ENCODE measurements at places on chromosomes 16 and 17. TPM values are rescaled to one million over a fixed set of nuclear protein-coding genes. Genes with fewer than 3 reads are reported as not detected.

Gene TOM1L1
- polyA plus RNA-seq: 27.9 TPM

Gene ARMC7
- 12.6 TPM for polyA plus RNA-seq

Gene CEP112
- polyA plus RNA-seq: 107 TPM

GRCh38 chr16:12186774-12187335, 210.3 kb downstream of the SNX29 start:
- no peaks in the 10 kb centered on the region for H3K4me1 ChIP-seq
- no peak for DNase-seq
- H3K4me3 ChIP-seq: no peak overlapping the region
- no peak overlapping the region for H3K27ac ChIP-seq

GRCh38 chr17:13546851-13547250, 54.9 kb downstream of the HS3ST3A1 start:
- H3K27me3 ChIP-seq: no peaks in the 10 kb centered on the region
- H3K27ac ChIP-seq: no peak overlapping the region
- peaks cover 3% of the 10 kb centered on the region for H3K4me1 ChIP-seq

GRCh38 chr17:74446551-74447500, 14.9 kb downstream of the GPRC5C start:
- peak overlapping the region; percentile 86 for H3K27ac ChIP-seq
- H3K27me3 ChIP-seq: no peaks in the 10 kb centered on the region
- peak; percentile 62 for DNase-seq

DNA sequence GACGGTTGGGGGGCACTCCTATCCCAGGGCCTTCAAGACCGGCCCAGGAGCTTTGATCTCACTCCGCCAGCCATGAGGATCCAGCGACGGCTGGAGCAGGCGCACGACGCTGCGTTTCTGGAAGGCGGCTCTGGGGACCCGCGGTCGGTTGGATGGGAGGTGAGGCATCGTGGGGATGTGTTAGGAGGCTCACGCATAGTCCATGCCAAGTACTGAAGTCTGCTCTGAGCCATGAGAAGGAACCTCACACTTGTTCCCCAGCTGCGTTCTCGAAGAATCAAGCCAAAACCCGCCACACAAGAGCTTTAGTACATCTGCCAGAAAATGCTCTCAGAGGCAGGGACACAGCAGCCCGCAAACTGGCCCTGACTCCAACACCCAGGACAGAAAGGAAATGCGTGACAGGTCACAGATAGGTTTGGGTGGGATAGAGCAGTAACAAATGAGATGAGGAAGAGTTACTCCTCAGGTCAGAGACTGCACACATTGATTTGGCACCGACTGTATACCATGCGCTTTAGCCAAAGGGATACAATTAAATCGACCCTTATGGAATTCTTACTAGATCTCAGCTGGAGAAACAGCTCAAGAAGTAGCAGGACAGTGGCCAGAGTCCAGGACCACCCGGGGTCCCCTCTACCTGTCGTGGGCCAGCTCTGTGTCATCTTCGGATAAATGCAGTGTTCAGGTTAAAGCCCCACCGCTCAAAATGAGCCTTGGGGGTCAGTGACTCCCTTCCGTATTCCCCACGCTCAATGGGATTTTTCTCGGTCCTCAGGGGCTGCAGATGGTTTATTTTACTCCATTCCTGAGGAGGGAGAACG, 6.7 kb upstream of the GSG1L start:
- no peaks in the 10 kb centered on the region for H3K27me3 ChIP-seq
- DNase-seq: no peak
- H3K4me3 ChIP-seq: no peak overlapping the region

DNA sequence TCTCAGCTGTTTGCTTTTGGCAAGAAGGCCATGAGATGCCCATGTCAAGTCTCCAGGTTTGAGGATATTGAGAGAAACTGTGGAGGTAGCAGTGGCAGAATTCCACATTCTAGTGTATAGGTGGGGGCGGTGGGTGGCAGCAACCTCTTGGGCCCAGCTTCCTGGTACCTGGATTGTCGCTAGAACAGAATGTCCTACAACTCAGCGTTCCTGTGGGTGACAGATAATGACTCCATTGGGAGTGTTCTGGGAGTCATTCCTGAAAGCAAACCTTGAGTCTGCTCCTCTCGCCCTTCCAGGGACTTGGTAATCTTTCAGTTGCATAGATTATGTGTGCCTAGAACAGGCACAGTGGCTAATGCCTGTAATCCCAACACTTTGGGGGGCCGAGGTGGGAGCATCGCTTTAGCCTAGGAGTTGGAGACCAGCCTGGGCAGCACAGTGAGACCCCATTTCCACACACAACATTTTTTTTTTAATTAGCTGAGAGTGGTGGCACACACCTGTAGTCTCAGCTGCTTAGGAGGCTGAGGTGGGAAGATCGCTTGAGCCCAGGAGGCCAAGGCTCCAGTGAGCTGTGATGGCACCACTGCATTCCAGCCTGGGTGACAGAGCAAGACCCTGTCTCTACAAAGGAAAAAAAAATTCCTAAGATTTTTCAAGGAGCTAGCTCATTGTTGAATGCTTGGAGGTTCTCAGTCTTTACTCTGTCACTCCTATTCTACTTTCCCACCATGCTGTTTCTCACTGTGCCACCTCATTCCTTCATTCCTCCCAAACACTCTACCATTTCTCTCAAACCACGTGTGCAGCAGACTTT, 37.9 kb upstream of the METTL16 start:
- DNase-seq: no peak
- no peaks in the 10 kb centered on the region for H3K27me3 ChIP-seq
- no peak overlapping the region for H3K27ac ChIP-seq
- no peaks in the 10 kb centered on the region for H3K36me3 ChIP-seq
